ENCODE measurements at places on chromosomes 11 and 22. TPM values are rescaled to one million over a fixed set of nuclear protein-coding genes. Genes with fewer than 3 reads are reported as not detected.

Gene GGA1
- total RNA-seq, result 27.9 TPM

Gene OR2AT4
- not detected for total RNA-seq

Gene TUB
- total RNA-seq, result 9.6 TPM

Gene PRODH
- total RNA-seq, result not detected

Gene CSNK2A3
- total RNA-seq, result 1.8 TPM

Gene RBFOX2
- 127 TPM for total RNA-seq

- DNase-seq, result peak; percentile 76
Measured at GRCh38 chr11:393219-394033, 583 bp upstream of the PKP3 start.

GRCh38 chr11:2667940-2668339 is 31.9 kb downstream of the KCNQ1OT1 start:
- DNase-seq, result no peak

GRCh38 chr11:60658409-60658808 is 41.0 kb upstream of the MS4A8 start:
- DNase-seq, result no peak

- DNase-seq, result no peak
Measured at GRCh38 chr11:96147906-96148486, 195.0 kb downstream of the MAML2 start.

- no peak for DNase-seq
Measured at GRCh38 chr11:40285558-40285957, 1173.9 kb downstream of the LRRC4C start.

- DNase-seq, result no peak
Measured at GRCh38 chr11:87263264-87263838, 225.6 kb downstream of the TMEM135 start.

DNA sequence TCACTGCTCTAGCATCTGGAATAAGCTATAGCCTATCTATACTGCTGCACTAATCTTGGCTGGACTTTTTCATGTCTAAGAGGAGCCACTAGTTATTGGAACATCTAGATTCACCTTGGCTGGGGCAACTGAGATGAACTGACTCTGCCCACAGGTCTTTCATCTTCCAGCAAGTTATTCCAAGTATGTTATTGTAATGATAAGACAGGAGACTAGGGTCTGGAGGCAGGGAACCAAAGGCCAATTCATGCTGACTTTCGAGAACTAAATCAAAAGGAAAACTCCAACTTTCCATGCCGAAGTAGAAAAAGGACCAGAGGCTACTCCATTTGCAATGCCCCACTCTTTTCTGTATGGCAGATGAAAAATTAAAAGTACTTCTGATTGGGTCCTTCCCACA is 1243.0 kb upstream of the RAG2 start:
- DNase-seq, result peak; percentile 77

DNA sequence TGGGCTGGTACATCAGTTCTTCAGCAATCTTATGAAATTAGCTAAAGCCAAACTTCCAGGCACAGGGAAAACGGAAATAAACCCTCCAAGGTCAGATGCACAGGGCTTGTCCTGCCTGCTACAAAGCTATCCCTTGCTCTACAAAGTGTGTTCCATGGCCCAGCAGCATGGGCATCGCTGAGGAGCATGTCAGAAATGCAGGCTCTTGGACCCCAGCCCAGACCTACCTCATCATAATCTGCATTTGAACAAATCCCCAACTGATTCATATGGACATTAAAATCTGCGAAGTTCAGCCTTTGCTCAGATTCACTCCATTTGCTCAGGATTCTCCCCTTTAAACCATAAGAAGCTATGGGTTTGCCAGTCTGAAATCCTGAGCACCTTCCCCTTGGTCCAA is 129.7 kb upstream of the CSNK2A3 start:
- no peak for DNase-seq

DNA sequence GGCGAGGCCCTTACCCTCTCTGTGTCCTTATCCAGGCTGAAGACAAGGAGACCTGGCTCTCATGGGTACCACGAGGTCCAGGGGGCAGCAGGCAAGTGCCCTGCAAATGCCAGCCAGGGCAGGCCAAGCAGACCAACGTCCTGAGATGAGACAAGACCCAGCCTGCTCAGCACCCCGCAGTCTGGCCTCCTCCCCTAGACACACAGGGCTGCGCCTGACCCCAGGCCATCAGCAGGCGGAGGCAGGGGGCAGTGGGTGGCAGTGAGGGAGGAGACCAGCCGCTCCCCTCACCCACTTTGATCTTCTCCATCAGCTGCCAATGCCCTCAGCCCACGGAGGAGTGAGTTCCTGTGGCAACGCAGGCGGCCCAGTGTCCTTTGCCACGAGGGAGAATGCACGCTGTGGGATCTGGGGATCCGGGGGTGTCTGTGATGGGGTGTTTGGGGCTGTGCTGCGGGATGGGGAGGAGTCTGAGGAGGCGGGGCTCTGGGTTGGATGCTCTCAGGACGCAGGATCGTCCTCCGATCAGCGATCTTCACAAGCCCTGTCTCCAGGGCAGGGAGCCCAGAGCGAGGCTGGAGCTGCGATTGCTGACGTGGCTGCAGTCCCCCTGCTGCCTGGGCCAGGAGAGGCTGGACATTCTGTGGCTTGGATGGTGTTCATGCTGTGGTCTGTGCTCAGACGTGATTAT is 30.5 kb upstream of the PPARA start:
- DNase-seq, result peak; percentile 85

GRCh38 chr11:126029805-126030204 is 32.9 kb downstream of the CDON start:
- DNase-seq, result no peak

- no peak for DNase-seq
Measured at GRCh38 chr22:26055693-26056092, 113.6 kb upstream of the SEZ6L start.

DNA sequence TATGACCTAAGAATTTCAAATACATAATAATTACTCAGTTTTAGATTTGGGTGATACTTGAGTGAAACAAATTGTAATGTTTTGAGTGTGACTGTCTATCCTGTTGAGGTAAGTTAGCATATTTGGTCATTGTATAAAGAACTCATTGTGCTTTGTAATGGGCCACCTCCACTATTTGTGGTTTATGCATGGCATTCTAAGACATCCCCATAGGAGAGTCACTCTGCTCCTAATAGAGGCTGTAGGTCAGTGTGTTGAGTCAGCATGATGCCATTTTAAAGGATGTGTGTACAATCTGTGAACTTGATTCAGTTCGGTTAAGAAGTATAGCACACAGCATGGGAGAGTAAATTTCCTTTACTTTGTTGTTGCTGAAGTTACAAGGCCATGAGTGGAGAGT is 1112.4 kb downstream of the JRKL start:
- no peak for DNase-seq

DNA sequence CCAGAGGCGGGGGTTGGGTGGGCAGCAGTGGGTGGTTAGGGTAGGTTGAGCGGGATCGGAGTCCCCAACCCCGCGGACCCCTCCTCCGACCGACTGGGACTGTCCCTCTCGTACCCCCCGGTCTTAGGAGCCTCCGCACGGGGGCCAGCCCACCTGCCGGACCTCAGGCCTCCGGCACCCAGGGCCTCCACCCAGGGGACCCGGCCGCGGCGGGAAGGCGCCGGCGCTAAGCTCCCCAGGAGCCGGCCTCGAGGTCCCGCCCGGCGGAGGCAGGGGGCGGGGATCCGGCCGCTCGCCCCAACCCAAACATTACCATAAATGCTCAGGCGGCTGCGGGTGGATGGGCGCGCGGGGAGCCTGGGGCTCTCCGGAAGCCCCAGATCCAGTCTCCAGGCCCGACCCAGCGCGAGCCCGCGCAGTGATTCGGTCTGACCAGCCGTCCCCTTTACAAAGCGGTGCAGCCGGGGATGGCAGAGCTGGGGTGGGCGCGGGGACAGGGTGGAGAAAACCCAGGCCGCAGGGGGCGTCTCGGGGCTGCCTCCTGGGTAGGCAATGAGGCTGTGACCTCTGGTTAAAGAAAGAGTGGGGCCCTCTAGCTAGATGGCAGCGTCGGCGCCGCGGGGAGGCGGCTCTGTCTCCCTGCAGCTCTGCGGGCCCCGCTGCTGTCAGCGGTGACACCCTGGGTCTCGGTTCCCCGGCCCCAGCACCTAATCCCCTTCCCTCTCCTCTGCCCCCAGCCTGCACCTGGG is 4.0 kb upstream of the MCAM start:
- peak; percentile 61 for DNase-seq

- peak; percentile 90 for DNase-seq
Measured at GRCh38 chr22:32880893-32881596, 79.5 kb downstream of the TIMP3 start.

Data from fibroblast of lung (primary cell).